ENCODE measurements at places on chromosomes 2 and 18.

DNA sequence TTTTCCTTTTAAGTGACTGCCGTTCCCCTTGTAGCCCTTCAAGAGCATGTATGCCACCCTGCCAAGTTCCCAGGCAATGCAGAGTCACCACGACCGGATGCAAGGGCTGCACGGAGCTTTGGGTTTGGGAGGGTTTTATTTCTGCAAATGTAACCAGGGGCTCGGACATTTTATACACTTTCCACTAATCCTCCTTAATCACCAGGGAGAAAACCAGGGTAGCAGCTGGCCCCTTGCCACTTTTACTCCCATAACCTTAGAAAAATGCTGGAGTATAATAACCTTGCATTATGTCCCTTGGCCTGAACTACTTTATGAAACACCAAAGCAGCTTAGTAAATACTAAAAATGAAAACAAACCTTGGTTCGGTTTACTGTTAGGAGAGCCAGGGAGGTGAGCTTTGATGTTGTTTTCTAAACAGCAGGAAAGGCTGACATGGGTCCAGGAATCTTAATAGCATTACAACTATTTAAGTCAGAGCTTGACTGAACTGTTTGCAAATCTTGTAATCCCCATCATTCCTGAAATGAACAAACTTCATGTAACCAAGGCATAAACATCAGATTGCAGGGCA, 152.8 kb upstream of the RIOK3 start:
- DNase-seq, result no peak

- DNase-seq, result no peak
Observed at GRCh38 chr2:34810456-34810855, 1211.4 kb upstream of the FAM98A start.

DNA sequence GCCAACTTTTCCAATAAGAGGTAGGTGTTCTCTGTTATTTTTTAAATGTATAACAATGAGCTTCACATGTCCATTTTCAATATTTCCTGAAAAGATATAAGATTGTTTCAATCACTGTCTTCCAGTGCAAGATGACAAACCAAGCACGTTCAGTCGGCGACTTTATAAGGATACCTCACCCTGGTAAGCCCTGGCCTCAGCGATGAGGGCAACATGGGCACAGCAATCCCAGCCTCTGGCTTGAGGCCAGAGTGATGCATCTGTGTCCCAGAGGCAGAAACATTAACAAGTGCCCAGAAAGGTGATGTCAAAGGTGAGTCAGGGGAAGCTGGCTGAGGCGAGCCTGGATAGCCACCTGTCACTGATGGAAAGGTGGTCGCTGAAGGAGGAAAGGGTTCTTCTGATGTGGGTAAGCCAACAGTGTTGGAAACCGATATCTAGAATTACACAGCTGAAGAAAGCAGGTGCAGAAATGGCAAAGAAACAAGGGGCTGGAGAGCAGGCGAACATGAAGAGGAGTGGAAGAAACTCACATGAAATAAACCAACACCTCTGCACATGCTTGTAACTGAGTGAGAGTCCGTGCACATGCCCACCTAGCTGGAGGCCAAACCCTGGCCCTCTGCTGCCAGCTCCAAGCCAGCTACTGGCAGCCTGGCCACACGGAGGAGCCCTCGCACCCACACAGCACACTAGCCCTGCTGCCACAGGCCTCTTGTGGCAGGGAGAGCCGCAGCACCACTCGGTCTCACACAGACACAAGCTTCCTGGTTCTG, 65.5 kb downstream of the FBXO15 start:
- DNase-seq, result no peak

DNA sequence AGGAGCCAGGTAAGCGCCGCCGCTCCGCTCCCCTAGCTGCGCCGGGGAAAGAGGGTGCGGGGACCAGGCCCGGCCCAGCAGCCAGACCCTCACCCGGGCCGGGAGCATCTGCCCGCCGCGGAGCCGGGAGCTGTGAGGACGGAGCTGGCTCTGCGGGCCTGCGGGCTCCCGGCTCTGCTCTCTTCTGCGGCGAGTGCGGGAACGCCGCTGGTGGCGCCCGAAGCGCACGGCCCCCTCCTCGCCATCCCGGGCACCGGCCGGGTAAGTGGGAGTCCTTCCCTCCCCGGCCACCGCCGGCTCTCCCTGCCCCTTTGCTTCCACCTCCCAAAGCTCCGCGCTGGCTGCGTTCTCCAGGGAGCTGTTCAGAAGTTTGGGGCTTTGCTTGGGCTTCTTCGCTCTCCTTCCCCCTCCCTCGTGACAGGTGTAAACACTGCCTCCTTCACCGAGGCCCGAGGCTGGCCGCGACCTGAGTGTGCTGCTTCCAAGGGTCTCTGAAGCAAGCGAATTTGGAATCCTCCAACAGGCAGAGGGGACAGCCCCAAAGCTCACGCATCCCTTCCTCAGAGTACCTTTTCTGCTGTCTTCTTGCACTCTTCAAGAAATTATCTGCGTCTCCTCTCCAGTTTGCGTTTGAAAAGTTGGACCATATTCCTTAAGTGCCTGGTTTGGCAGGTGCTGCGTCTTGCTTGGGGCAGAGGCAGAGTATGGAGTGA, 632 bp downstream of the AFTPH start:
- no peak for DNase-seq

GRCh38 chr18:54378057-54378456, 20.4 kb downstream of the C18orf54 start:
- no peak for DNase-seq

DNA sequence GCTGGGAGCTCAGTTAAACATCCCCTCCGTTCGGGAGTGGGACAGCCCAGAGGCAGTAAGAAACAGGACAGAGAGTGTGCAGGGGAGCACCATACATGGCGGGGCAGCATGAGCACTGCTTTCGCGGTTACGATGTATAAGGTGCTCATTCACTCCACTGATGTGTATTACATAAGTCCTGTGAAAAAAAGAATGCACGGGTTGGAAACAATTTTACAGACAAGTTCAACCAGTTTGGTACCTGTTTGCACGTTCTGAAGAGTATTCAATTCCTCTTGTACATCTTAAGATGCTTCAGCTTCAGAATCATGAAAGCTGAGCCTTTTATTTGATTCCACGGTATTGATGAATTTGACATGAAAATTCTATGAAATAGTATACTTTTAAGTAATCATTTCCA, 97.8 kb upstream of the NETO1 start:
- no peak for DNase-seq

DNA sequence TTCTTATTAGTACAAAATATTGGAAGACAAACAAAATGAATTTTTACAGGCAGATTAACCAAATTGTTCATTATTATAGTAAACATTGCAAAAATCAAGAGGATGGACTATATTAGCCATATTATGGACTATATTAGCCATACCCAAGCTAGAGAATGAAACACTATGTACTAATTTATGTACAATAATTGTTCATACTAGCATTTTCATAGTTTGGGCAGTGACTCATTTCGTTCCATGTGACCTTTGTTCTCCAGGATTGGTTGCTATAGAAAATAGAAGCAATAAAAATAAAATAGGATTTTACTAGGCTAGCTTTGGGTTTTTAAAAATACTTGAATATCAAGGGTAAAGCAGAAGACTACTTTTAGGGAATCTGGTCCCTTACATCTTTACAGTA, 176.8 kb downstream of the ZEB2 start:
- DNase-seq, result no peak

- no peak for DNase-seq
Observed at GRCh38 chr2:197803033-197803444, 1.4 kb upstream of the PLCL1 start.

DNA sequence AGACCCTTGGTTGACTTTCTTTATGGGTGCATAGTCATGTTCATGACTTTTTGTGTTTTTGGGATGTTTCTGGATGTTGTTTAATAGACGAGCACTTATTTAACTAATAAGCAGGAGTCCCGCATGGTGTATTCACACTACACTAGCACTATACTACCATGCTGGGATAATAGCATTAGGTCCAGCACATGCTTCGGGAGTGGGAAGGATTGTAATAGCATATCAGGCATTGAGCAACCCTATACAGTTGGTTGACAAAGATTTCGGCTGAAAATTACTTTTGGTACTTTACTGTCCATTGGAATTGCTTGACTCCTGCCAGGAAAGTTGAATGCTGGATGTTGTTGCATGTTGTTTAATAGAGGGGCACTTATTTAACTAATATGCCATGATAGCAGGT, 2.8 kb downstream of the SH3RF3 start:
- no peak for DNase-seq

GRCh38 chr2:216283038-216283900, 89.0 kb downstream of the MARCHF4 start:
- no peak for DNase-seq

DNA sequence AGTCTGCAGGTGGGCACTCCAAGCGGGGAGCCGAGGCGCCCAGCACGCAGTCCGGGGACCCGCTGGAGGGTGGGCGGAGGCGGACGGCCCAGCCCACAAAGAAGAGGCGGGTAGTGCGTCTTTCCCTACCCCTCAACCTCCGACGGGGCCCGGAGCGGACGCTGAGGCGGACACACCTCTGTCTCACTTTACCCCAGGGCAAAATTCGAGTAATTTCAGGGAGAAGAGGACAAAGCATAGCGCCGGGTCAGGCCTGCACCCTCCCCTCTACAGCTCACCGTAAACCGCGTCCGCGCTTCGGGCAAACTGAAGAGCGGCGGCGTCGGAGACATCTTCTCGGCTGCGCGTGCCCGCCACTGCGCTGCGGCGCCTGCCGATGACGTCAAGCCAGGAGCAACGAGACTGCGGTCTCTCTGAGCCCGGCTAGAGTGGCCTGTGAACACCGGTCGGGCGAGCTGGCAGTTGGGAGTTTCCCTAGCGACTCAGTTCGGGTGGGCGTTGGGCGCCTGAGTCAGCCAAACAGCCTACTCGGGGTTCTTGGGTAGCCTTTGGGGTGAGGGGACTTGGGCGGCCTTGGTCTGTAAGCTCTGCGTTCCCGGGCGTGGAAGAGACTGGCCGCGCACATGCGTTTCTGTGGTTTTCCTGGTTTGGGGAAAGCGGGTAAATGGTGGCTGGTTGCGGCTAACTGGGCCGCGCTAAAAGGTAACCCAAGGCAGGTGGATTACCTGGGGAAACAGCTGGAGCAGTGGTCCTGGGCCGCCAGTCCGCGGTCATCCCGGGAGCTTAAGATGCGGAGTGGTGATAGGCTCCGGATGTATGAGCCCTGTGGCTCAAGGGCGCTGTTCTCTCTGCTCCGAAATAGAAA, at the start of gene THOC1:
Gene THOC1, minus strand, starts transcription at position 360 of the 865 bp plus-strand sequence. Its CDS starts 28 bp downstream, at position 332.
- DNase-seq, result peak; percentile 66

- DNase-seq, result no peak
Observed at GRCh38 chr2:64915510-64915900, 73.7 kb upstream of the SLC1A4 start.

GRCh38 chr2:221429741-221430491, 142.2 kb downstream of the EPHA4 start:
- DNase-seq, result no peak

- no peak for DNase-seq
Observed at GRCh38 chr2:10372862-10373240, 70.1 kb downstream of the HPCAL1 start.

GRCh38 chr2:126368758-126369157, 287.2 kb upstream of the GYPC start:
- no peak for DNase-seq

GRCh38 chr2:67834482-67834881, 228.3 kb downstream of the C1D start:
- no peak for DNase-seq

DNA sequence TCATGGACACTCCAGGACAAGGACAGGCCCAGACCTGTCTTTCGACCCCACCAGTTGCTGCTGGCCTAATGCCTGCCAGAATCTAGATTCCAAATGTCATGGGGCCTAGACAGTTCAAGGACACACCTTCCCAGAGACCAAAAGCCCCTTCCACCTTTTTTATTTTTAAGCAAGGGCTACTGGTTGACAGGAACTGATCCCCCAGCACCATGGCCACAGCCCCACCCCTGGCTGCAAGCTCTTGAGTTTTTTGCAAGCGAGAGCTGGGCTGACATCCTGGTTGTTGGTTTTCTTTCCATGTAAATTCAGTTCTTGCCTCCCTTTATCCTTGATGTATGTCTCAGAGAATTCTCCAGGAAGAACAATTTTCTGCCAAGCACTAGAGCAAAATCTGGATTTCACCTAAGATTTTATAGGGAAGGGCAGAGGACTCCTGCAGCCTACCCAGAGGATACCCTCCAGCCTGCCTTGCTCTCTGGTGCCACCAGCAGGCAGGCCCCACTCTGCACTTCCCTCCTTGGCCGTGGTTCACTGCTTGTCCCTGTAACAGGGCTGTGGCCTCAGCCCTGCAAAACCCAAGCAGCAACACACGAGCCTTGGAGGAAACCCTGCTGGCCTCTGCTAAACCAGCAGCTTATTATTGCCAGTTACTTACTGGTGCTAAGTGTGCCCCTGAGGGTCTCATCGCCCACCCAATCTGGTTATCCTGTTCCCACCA, 97.7 kb downstream of the TWIST2 start:
- DNase-seq, result no peak

- DNase-seq, result no peak
Observed at GRCh38 chr2:28631514-28632206, 120.0 kb upstream of the PPP1CB start.

DNA sequence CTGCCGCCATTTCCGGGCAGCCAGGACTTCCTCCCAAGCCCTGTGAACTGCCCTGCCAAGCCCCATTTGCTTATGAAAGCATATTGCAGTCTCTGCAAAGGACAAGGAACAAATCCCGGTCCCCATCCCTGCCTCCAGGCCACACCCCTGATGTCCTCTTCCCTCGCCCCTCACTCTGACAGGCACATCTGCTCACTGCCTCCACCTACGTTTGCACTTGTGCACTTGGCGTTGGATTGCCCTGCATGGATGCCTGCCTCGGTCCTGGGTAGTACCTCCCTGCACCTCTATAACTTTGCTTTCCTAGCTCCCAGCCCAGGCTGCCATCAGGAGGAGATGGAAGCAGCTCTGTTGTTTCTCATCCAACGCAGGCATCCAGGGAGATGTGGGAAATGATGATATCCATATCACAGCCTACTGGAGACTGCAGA, 19.6 kb upstream of the RPL31 start:
- no peak for DNase-seq

DNA sequence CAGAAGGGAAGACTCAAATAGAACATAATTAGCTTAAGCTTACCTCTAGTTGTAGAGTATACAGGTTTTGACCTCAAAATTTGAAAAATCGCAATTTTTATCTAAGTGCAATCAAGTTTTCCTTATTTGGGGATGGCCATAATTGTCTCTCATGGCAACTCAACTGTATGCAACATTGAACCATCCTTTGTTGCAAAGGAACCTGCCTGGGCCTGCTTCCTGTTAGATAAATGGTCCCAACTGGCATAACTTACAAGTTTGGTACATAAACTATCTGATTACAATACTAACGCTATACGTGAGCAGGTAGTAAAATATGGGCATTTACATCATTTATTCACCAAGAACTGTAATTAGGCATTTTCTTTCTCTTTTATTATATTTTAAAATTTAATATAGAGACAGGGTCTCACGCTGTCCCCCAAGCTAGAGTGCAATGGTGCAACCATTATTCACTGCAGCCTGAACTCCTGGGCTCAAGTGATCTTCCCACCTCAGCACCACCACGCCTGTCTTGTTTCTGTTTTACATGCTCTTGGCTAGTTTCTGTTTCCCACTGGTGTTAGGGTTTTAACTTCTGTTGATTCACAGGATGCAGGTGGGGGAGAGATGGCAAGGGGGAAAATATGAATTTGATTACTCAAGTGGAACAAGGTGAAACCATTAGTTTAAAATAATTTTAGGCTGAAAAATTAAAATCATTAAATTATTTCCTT, 55.3 kb upstream of the B3GNT2 start:
- no peak for DNase-seq

GRCh38 chr2:235677937-235678336, 184.1 kb downstream of the AGAP1 start:
- no peak for DNase-seq

- DNase-seq, result no peak
Observed at GRCh38 chr2:134234535-134234934, 19.3 kb upstream of the MGAT5 start.

All from esophagus squamous epithelium (tissue), 5 donors.